EH (cell line): ENCODE measurements at places on chromosomes 5 and 9.
A peak's percentile ranks its signal among the peaks of the same experiment; 100 is the strongest.

DNA sequence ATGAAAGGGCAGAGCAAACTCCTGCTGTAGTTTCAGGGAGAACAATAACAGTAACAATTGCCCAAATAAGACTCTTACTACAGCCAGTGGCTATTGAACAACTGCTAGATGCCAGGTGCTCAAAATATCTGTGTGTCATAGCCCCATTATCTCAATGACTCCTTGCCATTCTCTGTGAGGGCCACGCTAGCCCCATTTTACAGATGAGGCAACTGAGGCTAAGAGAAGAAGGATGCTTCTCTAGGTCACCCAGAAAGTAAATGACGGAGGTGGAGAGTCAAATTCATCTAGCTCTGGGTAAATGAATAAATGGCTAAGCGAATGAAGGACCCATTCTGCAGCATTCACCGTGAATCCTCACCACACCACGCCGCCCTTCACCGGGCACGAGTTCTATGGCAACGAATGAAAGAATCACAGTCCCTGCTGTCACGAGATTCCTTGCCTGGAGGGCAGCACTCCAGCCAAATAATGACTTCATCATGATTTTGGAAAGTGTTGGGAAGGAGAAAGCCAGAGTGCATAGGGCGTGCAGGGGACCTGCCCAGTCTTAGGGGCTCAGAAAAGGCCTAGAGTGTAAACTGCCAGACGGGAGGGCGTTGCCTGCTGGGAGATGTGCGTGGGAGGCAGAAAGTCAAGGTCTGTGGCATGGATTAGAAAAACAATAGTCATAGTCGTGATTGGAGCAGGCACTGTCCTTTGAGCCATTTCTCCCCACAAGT lies 147.2 kb downstream of the C9orf50 start:
- DNase-seq, result peak; percentile 78

- DNase-seq, result no peak
These were observed 139.3 kb downstream of the LHFPL2 start for GRCh38 chr5:78509145-78509865.

- DNase-seq, result peak; percentile 58
These were observed 262.1 kb downstream of the FANCC start for GRCh38 chr9:95055334-95055850.

DNA sequence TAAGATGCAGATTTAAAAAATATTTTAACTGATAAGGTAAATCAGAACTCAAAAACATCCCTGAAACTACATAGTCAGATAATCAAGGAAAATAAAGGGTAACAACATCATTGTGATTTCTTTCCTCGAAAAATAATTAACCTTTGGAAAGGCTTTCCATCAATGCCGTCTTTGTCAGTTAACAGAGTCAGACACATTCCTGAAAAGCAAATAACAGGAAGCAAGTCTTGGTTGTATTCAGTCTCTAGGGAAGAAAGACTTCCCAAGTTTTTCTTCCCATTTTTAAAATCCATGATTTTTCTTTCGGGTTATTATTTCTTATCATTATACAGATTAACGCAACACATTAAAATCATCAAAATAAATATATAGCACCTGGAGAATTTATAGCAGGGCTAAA lies 256.4 kb upstream of the CDH6 start:
- DNase-seq, result no peak

DNA sequence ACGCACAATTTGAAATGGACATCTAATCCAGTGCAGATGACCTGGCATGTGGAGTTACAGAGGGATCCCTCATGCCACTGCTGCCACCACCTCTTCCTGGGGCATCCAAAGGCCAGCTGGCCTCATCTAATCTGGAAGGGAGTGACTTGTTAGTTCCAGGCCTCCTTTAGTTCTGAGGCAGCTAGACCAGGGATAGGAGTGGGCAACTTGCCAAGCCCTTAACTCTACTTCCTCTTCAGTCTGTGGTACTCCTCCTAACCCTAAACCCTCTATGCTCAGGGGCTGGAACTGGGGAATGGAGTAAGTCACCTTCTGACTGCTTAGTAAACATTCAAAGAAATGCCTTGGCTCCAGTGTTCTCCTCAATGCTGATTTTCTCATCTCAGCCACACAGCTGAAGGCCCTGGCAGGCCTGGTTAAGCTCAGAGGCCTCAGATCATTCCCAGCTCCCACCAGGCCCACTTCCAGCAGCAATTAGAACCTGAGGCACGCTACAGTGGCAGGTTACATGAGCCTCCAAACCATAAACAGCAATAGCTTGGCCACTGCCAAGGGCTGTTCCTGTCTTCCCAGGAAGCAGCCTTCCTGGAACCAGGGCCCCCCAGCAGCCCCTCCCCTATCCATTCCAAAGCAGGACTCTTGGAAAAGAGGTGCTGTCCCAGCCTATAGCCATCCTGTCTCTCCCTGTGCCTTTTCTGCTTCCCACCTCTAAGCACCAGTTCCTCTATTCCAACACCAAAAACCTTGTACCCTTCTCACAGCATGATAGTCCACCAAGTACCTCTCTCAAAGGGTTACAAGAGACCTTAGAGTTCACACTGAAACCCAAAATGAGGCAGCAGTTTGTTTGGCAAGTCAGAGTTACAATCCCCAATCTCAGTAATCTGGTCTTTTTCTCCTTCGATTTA lies 2.0 kb downstream of the EIF4EBP3 start:
- DNase-seq, result peak; percentile 50

DNA sequence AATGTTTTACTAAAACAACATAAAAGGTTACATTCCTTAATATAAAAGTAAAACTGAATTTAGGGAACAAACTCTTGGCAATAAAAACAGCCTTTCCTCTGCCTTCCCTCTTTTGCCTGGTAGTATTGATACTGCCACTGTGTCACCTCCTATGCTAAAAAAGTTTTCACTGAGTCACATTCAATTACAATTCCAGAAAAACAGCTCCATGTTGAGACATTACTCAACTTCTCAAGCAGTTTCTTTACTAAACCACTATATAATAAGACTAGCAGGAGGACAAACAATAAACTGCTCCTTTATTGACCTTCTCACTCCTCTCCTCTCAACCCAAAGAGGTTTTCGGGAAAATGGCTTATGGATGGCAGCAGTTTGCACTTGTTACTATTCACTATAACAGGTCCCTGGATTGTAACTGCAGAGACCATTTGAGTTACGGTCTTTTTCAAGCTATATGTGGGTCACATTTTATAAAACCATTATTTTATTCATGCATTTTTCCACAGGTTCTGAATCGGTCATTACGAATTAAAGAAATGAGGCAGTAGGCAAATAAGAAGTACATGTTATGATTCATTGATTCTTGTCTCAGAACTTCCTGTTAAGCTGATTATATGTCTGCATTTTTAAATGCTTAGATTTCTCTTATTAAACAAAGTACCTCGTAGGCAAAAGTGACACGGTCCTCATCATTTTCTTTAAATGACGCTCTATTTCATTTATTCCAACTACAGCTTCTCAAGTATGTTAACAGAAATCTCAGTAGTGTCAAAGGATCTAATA lies 2.1 kb downstream of the ZDHHC21 start:
- DNase-seq, result no peak

DNA sequence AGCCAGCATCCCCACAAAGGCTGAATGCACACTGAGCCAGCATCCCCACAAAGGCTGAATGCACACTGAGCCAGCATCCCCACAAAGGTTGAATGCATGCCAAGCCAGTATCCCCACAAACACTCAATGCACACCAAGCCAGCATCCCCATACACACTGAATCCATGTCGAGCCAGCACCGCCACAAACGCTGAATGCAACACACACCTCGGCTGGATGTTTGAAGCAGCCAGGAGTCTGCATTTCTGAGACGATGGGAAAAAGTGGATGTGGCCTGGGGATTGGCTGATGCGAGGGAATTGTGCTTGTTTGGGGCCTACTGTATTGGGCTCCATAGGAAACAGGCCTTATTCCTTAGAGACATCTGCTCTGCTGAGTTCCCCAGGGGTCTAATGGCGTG lies 30.9 kb upstream of the CEP72 start:
- no peak for DNase-seq

- no peak for DNase-seq
These were observed 173.0 kb upstream of the TARS1 start for GRCh38 chr5:33267801-33268200.

GRCh38 chr5:94196953-94197352 lies 421.5 kb downstream of the KIAA0825 start:
- peak; percentile 19 for DNase-seq

- DNase-seq, result no peak
These were observed 126.1 kb downstream of the GPBP1 start for GRCh38 chr5:57299986-57300385.

DNA sequence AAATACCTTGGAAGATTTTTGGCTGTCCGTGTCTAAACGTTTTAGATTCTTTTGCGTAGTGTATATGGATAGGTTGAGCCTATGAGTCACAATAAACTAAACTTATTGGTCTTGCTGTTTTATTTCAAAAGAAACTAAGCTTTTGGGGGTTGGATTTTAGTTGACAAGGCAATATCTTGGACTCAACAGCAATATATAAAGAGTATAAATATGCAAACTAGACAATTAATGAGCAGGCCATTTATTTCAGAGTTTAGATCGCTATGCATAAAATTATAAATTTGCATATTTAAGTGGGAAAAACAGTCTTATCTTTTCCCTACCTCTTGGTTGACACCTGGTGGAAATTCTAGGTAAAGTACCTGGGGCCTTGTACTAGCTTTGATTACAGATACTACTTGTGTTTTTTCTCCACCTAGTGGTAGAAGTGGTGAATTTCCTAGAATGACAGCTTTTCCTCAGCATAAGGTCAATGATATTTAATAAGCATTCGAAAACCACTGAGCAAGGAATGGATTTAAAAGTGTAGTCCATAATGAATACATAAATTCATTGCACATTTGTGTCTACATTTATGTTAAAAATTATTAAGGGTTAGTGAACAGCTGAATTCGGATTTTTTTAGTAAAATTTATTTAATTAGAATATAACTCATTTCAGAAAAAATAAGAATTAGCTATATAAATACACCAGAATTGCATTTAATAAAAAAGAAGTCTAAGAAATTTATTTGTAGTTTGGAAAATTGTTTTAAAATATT lies 1.7 kb upstream of the ARRDC3 start:
- peak; percentile 86 for DNase-seq

GRCh38 chr5:150436141-150436680 lies 13.3 kb downstream of the RPS14 start:
- DNase-seq, result peak; percentile 88

DNA sequence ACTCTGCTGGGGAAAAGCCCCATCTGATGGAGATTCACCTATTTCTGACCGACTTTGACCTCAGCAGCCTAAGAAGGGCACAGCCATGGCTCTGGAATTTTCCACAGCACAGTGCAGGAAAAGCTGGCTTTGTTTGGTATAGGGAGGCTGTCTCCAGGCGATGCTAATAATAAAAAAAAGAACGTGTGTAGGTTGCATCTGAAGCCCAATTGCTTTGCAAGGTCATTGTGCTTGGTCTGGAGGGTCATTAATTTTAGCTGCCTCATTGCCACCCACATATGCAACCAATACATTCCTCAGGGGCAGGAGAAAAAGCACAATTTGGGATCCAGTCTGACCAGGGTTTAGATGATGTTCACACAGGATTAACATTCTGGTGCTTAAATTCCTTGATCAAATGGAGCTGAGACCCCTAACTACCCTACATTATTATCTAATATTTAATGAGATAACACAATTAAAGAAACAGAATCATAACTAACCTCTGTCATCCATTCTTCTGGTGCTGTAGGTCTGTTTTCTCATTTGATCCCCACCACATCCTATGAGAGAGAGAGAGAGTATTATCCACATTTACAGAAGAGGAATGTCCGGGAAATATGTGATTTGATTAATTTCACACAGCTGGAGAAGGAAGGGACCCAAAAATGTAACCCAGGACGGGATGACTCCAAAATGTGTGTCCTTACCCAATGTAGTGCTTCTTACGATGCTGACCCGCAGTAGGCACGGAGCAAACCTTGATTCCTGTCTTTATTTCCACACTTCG lies 175.9 kb downstream of the RFK start:
- no peak for DNase-seq

DNA sequence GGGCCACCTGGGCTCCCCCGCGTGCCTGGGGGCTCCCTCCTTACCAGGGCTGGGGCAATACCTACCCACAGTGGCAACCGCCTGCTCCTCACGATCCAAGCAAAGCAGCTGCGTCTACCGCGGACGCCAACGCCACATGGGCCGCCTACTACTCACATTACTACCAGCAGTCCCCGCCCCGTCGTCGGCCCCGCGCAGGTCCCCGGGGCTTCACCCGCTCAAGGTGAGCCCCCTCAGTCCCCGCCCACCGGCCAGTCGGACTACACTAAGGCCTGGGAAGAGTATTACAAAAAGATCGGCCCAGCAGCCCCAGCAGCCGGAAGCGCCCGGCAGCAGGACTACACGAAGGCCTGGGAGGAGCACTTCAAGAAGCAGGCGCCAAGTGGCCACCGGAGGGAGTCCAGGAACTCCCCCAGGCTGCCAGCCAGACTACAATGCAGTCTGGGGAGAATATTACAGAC lies 106.0 kb upstream of the MTAP start:
- no peak for DNase-seq

DNA sequence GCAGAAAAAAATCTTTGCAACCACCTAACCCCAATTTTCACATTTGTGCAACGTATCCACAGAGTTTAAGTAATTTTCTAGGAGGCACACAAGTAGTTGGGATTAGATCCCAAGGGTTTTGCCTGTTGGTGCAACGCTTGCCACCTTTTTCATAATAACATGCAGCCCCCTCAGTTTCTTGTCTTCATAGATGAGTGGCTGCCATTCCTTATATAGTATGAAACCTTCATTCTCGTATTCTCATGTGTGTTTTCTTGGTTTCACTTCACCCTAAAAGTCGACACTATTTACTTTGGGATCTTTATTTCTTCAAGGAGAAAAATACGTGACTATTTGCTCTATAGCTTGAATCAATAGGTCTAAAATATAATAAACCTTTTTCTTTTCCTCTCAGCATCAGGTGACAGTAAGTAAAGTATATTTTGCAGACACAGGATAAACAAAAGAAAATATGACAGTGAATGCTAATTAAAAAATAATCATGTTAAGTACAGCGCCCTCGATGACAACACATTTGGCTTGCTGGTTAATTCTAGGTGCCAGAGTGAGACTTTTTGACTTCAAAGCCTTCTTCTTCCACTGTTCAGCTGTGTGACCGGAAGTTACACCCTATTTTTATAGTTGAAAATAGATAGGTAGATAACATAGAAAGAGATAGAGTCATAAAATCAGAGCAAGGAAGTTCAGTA lies 342.8 kb upstream of the CCNG1 start:
- DNase-seq, result no peak

GRCh38 chr9:35060548-35061207 lies 11.7 kb downstream of the VCP start:
- no peak for DNase-seq

- peak; percentile 49 for DNase-seq
These were observed 159.5 kb downstream of the GNA14 start for GRCh38 chr9:77488439-77489126.

GRCh38 chr9:95018099-95018936 lies 291.8 kb downstream of the AOPEP start:
- peak; percentile 96 for DNase-seq

DNA sequence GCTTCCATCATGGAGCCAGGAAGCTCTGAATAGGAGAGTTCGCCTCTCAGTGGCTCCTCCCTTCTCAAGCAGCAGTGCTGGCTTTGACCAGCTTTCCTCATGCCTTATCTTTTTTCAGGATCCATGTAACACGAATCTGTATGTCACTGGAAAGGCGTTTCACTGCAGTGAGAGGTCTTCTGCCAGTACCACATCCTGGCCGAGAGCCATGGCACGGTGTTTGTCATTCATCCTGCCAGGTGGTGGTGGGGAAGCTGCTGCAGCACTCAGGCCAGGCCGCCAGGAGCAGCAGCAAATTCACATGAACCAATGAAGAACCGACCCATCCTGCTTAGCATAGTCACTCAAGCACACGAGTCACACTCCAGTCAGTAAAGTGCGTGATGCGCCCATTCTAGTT lies 179.0 kb downstream of the FANCC start:
- no peak for DNase-seq
